ENCODE measurements at places on chromosomes 2 and 18.

GRCh38 chr18:24086082-24086481 lies 52.8 kb upstream of the CABYR start:
- no peak for DNase-seq

- no peak for DNase-seq
These were observed 147.4 kb downstream of the SOX11 start for GRCh38 chr2:5839550-5839949.

DNA sequence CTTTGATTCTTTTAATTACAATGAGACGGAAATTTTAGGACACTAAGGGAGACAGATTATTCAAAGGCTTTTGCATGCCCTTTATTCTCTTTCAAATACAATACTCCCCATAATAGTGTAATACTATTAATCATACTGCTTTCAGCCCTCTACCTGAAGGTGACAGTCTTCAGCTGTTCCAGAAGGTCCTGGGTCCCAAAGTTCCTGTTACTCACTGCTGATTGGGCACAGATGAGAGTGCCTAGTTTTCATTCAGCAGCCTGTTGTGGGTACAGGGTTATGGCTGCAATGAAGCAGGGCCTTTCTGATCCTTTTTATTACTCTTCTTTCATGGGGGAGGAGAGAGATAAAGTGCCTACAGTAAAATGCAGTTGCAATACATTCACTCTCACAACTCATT lies 80.2 kb downstream of the NUP35 start:
- DNase-seq, result no peak

DNA sequence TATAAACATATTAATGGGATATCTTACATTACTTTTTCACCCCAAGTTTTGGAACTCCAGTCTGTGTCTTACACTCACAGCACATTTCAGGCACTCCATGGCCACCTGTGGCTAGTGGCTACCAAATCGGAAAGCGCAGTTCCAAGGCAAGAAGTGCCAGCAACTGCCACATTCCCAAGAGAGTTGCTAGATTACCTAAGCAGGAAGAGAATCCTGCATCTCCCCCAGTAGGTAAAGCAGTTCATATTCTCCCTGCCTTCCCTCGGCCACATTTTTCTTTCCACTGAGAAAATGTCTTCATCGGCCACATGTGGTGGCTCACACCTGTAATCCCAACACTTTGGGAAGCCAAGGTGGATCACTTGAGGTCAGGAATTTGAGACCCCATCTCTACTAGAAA lies 62.8 kb downstream of the MEX3C start:
- no peak for DNase-seq

DNA sequence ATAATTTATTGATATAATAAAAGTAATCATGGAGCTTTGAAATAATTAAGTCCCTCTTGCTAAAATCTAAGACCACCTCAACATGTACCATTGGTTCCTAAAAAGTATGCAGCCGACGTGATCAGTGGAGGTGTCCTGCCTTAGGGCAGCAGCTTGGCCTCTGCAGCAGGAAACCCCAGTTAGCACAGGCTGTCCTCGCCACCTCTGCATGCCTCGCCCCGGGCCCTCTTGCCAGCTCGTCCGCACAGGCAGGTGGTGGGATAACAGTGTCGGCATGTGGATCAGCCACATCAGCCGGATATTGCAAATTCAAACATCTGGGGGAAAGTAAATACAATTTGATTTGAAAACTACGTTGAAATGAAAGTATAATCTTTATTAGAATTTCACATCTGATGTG lies 22.9 kb downstream of the COA5 start:
- no peak for DNase-seq

- no peak for DNase-seq
These were observed 23.3 kb upstream of the SSB start for GRCh38 chr2:169775354-169775753.

GRCh38 chr18:37575646-37576045 lies 10.0 kb upstream of the CELF4 start:
- DNase-seq, result no peak

- no peak for DNase-seq
These were observed 110.0 kb downstream of the LNPK start for GRCh38 chr2:175892046-175892445.

- DNase-seq, result no peak
These were observed 743 bp downstream of the HADHA start for GRCh38 chr2:26243470-26244308.

- no peak for DNase-seq
These were observed 217.2 kb downstream of the ZNF516 start for GRCh38 chr18:76277801-76278200.

DNA sequence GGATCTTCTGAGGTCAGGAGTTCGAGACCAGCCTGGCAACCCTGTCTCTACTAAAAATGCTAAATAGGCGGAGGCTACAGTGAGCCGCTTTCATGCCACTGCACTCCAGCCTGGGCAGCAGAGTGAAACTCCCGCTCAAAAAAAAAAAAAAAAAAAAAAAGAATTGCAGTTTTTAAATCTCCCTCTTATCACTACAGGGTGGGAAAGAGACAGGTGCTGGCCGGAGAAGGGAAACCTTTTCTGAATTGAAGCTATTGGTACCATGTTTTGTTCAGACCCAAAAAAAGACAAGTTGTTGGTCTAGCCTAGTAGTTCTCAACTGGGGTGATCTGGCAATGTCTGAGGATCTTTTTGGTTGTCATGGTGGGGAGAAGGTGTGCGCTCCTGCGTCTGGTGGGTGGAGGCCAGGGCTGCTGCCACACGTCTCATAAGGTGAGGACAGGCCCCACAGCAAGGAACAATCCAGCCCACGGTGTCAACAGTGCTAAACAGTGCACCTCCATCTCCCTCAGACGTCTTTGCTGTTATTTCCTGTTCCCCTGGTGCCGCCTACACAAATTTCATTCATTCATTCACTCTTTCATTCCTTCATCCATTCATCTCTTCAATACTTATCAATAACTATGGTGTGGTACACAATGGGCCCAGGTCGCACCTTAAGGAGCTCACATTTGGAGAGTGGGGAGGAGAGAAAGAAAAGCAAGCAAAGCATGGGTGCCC lies 28.8 kb upstream of the ODC1 start:
- no peak for DNase-seq

- no peak for DNase-seq
These were observed 108.9 kb upstream of the GLS start for GRCh38 chr2:190771726-190772125.

- DNase-seq, result no peak
These were observed 36.2 kb downstream of the MAL start for GRCh38 chr2:95061601-95062183.

DNA sequence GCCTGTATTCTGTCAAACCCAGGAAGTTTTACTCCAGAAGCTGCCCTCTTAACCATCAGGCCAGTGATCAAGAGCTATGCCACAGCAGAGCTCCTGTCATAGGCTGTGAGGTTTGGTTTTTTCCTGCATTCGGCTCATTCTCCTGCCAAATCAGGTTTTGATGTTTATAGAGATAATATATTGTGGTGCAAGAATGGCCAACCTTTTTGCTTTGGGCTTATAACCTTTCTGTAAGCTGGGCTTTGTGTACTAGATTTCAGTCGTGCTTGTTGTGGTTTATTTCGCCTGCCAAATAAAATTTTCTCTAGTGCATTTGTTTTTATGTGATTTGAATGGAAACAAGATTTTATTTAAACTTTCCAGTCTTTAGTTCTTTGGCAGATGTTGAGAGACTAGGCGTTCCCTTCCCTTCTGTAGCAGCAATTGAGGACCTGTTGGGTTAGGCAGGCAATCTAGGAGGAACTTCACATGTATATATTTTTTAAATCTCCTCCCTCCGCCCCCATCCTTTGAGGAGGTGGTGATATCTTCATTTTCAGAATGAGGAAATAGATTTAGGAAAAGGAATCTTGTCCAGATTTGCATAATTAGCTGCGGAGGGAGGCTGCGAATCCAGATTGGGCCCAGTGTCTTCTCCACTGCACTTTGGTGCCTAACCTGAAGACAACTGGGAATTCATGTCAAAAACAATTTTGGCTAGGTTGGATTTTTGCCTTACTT lies 2.6 kb downstream of the KDM3A start:
- no peak for DNase-seq

- no peak for DNase-seq
These were observed 16.4 kb upstream of the ABCB11 start for GRCh38 chr2:169047256-169048250.

GRCh38 chr2:9814129-9814868 lies 29.0 kb upstream of the TAF1B start:
- no peak for DNase-seq

DNA sequence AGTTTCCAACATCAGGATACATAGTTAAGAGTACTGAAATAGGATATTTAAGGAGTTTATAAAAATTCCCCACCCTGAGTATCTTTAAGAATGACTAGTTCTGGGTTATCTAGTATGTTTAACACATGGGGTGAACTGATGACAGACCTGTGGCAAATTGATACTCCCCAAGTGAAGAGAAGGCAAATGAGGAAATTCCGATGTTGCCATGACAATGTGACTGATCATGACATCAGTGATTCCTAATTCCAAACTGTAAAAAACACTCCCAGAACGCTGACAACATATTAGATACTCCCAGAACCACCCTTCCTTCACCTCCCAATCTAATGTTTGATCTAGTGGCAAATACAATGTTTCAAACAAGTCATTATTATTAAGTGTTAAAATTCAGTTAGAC lies 77.6 kb downstream of the RBMS1 start:
- DNase-seq, result no peak

GRCh38 chr2:16320716-16321115 lies 344.9 kb downstream of the CYRIA start:
- DNase-seq, result no peak

GRCh38 chr18:10834128-10834815 lies 308.4 kb downstream of the NAPG start:
- DNase-seq, result no peak

GRCh38 chr2:33242845-33243244 lies 233.6 kb upstream of the RASGRP3 start:
- no peak for DNase-seq

DNA sequence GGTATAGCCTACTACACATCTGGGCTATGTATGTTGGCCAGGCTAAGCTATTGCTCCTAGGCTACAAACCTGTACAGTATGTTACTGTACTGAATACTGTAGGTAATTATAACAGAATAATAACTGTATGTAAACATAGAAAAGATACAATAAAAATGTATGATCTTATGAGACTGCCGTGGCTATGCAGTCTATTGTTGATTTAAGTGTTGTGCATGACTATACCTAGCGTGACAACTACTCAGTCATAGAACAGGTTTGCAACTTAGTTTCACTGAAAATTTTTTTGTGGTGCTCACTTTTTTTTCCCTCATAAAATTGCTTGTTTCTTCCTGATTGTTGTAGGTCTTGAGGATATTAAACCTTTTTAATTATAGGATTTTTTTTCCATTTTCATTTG lies 25.9 kb downstream of the KCMF1 start:
- no peak for DNase-seq

GRCh38 chr2:1136067-1136466 lies 185.4 kb downstream of the SNTG2 start:
- DNase-seq, result no peak

DNA sequence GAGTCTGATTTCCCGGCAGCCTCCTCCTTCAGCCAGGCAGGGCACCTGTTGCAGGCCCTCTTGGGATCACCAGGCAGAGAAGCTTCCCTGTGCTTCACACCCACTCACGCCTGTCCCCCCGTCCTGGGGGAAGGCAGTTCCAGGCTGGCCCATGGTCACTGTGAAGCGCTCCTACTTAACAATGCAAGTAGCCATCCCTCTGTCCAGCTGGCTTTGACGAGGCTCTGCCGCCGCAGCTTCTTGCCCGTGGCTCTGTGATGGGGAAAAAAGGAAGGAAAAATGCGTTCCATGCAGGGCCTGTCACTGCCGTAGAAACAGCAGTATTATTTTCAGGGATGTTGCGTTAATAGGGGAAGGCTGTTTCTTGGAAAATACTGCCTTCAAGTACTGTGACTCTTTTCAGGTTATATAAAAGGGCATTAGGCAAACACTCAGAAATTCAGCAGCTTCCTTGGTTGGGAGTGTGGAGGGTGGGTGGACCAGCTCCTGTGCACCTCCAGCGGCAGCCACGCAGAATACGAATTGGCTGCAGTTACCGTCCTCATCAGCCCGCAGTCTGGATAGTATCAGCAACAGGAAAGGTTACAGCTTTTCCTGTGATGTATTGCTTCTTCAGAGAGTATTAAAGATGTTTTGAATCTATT lies 232.3 kb downstream of the KLHL29 start:
- DNase-seq, result no peak

- no peak for DNase-seq
These were observed 5.3 kb downstream of the PROM2 start for GRCh38 chr2:95279435-95280035.

- no peak for DNase-seq
These were observed 113.3 kb downstream of the KIAA1328 start for GRCh38 chr18:36942264-36942663.
